ENCODE measurements at places on chromosomes 2 and 18.

- DNase-seq, result no peak
Observed at GRCh38 chr2:68214381-68214780, 38.0 kb downstream of the PPP3R1 start.

- DNase-seq, result no peak
Observed at GRCh38 chr2:178105566-178105965, 6.7 kb upstream of the RBM45 start.

GRCh38 chr2:178927173-178927572 lies 120.0 kb upstream of the TTN start:
- no peak for DNase-seq

- DNase-seq, result no peak
Observed at GRCh38 chr18:10057401-10057893, 143.6 kb downstream of the VAPA start.

DNA sequence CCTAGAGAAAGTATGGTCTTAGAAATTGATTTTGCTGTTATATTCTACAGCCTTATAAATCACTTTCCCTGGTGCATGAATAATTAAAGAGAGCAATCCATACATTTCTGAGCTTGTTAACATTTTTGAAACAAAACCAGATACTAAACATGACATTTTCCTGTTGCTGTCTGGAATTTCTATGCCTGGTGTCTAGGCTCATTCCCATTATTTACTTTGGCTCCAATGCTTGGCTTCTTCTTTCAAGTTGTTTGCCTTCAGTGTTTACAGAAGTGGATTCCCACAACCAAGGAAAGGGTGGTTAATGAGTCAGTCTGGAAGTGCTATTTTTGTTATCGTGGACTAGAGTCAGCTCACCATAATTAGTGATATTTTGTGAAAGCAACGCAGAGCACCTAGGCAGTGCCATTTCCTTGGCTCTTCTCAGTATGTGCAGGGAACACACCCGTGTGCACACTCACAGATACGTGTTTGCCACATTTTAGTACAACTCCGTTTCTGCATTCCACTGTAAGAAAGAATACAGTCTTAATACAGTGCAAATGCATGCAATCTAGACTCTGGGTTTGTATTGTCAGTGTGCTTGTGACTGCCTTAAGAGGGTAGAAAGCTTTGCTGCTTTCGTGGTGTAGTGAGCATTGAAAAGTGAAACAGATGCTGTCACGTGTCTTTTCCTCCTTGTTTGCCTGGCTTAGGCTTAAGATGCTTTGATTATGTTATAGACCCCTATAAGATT lies 185.0 kb upstream of the RASGRP3 start:
- no peak for DNase-seq

DNA sequence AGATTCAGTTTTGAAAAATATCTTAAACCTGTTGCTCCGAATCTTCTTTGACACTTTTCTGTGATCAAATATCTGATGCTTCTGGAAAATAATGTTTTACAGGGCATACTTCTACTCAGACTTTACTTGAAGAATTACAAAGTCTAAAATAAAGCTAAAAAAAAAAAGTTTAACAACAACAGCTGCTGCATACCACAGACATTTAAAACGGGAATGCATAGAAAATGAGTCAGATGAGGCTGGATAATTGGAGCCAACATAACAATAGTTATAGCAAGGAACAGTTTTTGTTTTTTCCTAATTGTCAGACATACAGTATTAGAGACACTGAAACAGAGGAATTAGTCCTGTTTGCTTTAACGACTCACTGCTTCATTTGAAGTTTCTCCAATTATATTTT lies 1090.2 kb downstream of the SUCLG1 start:
- DNase-seq, result no peak

- no peak for DNase-seq
Observed at GRCh38 chr18:36176177-36176584, 11.1 kb upstream of the MOCOS start.
